ENCODE measurements at places on chromosomes 2 and 18.

DNA sequence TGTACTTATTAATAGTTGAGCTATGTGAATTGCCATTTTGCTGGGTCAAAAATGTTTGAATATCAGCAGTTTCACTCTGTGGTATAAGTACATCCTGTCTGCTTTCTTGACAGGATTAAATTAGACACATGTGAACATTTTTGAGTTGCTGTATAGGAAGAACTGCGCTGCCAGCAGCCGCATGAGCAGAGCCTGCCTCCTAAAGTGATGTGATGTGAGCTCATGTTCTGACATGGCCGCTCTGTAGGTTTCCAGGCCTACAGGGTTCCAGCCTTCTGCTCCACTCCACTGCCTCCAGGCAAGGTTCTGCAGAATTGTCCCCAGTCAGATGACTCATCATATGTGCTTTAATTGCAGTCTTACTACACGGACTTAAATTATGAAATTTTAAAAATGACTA lies 119.7 kb upstream of the NFATC1 start:
- no peak for DNase-seq

DNA sequence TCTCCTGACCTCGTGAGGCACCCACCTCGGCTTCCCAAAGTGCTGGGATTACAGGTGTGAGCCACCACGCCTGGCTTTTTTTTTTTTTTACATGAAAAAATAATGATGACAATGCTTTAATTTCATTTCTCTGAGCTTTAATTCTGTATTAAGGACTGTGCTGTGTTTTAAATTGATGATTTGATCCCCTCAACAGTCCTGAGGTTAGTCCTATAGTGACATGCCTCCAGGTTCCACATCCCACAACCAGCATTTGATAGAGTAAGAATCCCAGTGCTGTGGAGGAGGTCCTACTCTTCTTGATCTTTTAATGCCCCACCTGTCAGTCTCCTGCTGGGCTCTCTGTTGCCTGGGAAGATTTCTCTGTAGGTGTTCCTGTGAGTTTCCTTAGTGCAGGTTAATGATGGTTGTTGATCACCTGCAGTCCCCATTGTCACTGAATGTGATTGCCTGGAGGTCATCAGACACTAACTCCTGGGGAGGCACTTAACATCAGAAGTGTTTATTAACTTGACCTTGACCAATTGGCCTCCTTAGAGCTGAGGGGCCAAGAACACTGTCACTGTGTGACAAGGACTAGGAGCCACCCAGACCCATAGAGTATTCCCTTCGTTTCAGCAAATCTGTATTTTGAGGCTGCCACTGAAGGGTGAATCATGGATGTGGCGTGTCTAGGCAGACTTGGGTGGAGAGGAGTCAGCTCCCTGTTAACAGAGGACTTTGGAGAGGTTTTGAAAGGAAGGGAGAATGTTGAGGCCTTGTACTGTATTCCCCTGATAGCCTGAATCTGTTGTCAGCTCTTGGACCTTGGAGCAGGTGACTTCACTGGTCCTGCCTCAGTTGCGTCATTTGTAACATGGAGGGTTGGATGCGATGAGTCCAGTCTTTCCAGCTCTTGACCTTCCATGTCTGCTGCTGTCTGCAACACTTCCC lies 11.5 kb downstream of the ASAP2 start:
- no peak for DNase-seq

GRCh38 chr2:158688721-158689120 lies 106.4 kb upstream of the DAPL1 start:
- DNase-seq, result no peak

GRCh38 chr2:120831891-120832290 lies 96.2 kb downstream of the GLI2 start:
- no peak for DNase-seq

DNA sequence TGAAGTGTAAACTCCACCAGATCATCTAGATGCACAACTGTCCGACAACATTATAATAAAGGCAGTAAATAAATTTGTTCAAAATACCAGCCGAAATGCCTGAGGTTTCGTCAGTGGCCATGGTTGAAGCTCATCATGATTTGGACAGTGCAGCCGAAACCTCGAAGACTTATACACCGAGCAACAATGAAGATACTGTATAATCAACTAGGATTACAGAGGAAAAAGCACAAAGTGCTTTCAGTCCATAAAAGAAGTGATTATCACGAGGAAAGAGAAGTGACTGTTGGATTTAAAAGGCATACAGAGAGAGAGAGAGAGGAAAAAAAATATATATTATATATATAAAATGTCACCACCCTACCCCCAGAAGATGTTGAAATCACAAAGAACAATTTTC lies 52.0 kb upstream of the GALNT3 start:
- no peak for DNase-seq

DNA sequence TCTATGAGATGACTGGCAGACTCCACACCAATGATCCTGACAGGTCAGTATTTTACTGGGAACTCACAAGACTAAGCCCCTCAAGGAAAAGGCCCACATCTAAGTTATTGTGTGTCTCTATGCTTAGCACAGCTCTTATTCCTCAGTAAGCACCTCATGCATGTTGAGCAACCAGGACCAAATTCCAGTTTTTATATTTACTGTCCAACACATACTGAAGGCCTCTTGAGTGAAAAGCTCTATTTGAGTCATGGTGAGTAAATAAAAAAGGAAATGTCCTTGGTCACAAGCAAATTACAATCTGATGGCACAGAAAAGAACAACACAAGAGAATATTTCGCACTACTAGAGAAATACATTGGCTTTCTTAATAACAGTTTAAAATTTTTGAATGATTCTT lies 87.9 kb upstream of the ETAA1 start:
- no peak for DNase-seq

GRCh38 chr18:3061581-3062312 lies 48.8 kb upstream of the LPIN2 start:
- peak; percentile 67 for DNase-seq

GRCh38 chr2:102703748-102704147 lies 58.1 kb upstream of the TMEM182 start:
- DNase-seq, result no peak

DNA sequence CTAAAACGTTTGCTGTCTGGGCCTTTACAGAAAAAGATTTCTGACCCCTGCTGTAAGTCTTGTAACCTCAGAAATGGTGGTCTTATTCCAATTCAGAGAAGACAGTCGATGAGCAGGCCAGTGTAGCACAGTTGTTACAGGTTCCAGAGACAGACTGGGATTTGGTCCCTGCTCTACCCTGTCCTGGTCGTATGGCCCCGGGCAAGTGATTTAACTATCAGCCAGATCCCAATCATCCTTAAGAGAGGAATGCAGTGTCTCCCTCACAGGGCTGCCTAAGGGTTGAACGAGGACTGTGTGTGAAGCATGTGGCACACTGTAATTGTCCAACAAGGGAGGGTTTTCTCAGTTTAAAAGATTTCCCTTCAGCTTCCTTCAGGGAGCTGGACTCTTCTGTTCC lies 47.2 kb downstream of the HK2 start:
- DNase-seq, result peak; percentile 28

DNA sequence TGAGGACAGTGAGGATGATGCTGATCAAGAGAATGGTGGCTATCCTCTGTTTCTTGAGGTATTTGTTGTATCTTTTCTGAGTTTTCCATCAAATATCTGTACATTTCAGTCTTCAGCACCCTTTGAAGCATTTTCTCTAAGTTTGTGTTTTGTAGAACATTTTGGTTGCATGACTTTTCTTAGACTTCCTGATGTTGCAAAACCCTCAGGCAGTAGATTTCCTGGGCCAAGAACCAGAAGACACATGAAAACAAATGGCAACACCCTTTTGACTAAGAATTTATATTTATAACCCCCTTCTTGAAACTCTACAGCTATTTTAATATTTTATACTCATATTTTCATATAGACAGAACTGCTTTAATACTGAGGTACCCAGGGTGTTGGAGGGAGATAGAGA lies 16.2 kb downstream of the HNMT start:
- DNase-seq, result no peak

DNA sequence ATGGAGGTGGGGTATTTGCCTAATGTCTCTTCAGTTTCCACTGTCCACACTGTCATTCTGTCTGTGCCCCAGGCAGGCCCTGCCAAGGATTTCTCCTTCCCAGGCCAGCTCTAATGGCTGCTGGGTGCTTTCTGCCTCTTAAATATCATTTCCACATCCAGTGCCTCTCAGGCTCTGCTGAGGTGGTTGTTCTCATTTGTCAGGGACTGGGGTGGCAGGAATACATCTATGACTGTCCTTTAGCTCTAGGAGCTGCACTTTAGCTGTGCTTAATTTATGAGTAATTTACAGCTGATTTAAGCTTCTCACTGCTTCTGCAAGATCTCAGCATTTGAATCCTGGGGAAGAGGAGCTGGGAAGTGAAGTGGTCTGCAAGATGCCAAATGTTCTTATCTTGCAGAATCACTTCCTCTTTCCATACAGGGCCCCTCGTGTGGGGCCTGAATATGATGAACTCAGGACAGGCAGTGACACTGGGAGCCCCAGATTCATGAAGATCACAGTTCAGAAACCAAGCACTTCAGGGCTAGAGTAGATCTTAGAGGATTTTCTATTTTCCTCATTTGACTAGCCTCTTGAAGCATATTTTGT lies 150.2 kb downstream of the FSHR start:
- no peak for DNase-seq

DNA sequence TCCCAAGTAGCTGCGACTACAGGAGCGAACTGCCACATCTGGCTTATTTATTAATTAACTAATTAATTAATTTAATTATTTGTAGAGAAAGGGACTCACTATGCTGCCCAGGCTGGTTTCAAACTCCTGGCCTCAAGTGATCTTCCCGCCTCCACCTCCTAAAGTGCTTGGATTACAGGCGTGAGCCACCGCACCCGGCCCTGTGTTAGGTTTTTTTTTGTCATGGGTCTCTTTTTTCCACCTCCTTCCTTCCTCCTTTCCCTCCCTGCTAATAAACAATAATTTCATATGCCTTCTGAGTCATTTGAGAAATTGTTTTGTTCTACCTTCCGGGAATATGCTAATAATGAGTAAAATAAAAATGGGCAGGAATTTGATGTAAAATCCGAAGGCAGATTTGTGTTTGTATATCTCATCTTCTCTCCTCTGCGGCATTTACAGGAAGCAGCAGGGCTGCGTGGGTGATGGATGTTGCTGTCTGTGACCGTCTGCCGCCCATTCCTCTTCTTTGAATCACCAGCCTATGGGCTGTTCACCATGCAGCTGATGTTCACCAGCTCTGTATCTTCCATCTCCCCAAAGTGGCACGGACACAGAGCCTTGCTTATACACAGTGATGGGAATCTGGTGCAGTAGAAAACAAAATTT lies 89.9 kb downstream of the ACSL3 start:
- DNase-seq, result no peak

GRCh38 chr2:128280158-128280871 lies 38.4 kb downstream of the HS6ST1 start:
- no peak for DNase-seq

GRCh38 chr2:134167015-134167414 lies 86.9 kb upstream of the MGAT5 start:
- no peak for DNase-seq
